G401 (cell line): ENCODE measurements at places on chromosomes 13 and 19. TPM values are rescaled to one million over a fixed set of nuclear protein-coding genes. Genes with fewer than 3 reads are reported as not detected.

Gene DHDH
- 3.0 and 4.2 TPM in 2 replicates for total RNA-seq

Gene FGF21
- not detected in 2 replicates for total RNA-seq

Gene ZNF284
- 0.25 TPM in 1 of 2 replicates, not detected in the other for total RNA-seq

Gene IGFL3
- 0.49 and 0.75 TPM in 2 replicates for total RNA-seq

Gene IL27RA
- total RNA-seq = 28.1 and 32.5 TPM in 2 replicates

Gene RFPL4A
- 0.49 and 3.1 TPM in 2 replicates for total RNA-seq

GRCh38 chr13:99086267-99087097, 108.6 kb upstream of the DOCK9 start:
- peak; percentile 45 for DNase-seq

DNA sequence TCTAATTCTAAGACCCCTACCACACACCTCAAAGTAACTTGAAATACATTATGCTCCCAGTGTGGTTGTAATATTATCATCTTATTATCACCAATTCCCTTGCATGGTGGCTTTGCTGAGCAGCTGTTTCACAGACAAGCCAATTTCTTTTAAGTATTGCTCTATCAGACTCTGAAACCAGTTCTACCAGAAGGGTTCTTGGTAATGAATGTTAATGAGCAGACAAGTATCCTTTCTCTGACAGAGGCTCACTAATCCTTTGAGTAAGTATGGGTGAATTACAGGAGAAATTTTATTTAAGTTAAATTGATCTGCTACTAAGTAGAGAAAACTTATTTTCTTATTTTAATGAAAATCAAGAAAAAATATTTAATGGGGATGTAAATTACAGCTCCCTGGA, 326.0 kb downstream of the GPC6 start:
- DNase-seq = no peak

DNA sequence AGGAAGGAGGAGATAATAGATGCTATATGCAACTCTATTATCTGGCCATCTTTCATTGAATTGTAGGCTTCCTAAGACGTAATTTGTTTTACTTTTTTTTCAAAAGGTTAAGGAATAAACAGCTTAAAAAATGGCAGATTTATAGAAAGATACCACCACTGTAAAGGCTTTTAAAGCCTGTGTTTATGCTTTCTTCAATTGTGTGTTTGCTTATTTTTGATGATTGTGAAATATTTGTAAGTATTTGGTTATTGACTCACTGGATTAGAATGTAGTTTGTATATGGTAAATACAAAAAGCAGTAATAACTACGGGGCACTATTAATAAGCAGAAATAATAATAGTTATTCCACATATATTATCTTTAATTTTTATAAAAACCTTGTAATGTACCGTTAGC, 437.9 kb downstream of the KLF5 start:
- DNase-seq = no peak

DNA sequence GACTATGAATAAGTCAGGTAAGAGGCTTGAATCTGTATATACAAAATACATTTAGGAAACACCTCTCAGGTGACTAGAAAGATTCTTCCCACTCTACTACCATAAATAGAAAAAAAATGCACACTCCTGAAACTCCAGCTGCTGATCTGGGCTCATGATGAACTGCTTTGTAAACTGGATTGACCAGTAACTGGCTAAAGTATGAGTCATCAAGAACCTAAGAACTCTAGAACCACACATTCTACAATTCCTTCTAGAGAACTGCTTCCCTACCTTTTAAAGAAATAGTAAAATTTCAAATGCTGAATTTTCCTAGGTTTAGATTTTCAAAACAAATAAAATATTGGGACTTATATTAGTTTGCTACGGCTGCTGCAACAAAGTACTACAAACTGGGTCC, 55.2 kb downstream of the ELF1 start:
- no peak for DNase-seq

DNA sequence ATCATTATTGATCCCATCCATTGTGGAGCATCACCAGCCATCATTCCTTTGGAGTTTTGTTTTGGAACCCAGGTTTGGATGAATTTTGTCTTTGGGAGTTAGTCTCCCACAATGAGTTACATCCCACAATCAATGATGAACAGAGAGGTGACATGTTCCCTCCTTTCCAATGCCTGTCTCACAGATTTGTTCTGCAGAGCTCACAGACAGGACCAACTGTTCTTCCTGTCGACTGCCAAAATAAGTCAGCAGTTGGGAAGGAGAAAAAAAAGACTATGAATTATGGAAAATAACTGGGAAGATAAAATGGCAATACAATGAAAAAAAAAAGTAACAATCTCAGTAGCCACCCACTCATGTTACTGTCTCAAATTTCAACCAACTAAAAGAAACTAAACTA, 489.1 kb downstream of the MYO16 start:
- peak; percentile 9 for DNase-seq

DNA sequence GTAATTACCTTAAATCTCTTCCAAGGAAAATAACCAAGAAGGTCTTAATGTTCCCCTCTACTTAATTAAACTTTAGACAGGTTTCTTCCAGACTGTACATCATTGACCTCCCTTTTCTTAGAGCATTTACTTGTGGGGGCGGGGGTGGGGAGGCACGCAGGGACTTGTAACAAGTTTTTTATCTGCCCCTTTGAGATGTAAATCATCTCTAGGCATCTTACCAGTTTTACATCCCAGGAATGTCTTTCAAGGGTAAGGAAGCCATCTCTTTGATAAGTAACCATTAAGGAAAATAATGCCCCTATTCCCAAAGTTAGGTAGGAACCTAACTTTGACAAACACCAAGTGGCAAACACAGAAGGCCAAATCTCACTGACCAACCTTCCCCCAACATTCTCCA, 528.6 kb downstream of the SUCLA2 start:
- no peak for DNase-seq

GRCh38 chr19:29485293-29485692, 40.5 kb upstream of the VSTM2B start:
- DNase-seq = no peak
